ENCODE measurements at places on chromosomes 6 and 20.

- no peak for DNase-seq
Measured at GRCh38 chr20:58555078-58555765, 40.0 kb upstream of the APCDD1L start.

DNA sequence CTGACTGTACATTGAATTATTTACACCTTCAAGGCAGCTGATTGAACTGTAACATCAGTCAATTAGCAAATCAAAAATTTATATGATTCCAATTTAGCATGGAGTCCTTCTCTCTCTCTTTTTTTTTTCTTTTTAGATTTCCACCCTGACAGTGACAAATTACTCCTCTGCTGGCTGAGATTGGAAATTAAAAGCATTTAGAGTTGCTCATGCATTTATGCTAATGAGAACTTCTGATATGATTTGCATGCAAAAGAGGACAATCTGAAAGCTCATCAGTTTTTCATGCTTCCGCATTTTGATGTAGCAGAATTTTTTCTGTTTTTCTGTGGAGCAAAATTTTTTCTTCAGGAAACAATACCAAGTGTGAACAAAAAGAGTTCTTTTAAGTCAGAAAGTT is 130.5 kb upstream of the NOX3 start:
- no peak for DNase-seq

DNA sequence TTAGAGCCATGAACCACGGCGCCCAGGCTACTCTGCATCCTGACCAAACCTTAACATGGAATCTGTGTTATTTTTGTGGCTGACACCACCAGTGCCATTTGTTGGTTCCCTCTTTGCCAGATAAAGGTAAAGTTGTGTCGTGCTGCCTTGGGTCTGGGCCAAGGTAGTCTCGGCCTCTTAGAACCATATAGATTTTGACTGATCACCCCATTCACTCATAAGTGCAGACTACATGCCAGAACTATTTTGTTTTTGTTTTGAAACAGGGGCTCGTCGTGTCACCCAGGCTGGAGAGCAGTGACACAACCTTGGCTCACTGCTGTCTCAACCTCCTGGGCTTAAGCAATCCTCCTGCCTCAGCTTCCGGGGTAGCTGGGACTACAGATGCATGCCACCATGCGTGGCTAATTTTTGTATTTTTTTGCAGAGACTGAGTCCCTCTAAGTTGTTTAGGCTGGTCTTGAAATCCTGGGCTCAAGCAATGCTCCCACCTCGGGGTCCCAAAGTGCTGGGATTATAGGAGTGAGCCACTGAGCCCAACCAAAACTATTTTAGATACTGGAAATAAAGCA is 19.2 kb upstream of the RIPOR3 start:
- no peak for DNase-seq

DNA sequence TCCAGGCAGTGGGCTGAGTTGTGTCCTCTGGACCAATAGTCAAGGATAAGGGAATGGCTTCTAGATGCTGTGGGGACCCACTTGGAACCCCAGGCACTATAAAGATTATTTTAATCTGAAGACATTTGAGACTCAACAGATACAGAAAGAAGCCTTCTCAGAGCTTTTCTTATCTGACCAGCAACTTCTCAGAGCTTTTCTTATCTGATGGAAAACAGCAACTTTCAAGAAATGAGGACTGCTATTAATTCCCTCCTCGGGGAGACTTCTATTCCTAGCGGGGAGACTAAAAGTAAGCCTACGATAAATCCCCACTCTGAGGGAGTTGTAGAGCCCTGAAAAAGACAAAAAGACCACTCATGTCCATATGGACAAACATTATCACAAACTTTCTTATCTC is 160.5 kb downstream of the RNASET2 start:
- no peak for DNase-seq

GRCh38 chr20:34491226-34491931 is 24.8 kb upstream of the DYNLRB1 start:
- DNase-seq, result no peak

DNA sequence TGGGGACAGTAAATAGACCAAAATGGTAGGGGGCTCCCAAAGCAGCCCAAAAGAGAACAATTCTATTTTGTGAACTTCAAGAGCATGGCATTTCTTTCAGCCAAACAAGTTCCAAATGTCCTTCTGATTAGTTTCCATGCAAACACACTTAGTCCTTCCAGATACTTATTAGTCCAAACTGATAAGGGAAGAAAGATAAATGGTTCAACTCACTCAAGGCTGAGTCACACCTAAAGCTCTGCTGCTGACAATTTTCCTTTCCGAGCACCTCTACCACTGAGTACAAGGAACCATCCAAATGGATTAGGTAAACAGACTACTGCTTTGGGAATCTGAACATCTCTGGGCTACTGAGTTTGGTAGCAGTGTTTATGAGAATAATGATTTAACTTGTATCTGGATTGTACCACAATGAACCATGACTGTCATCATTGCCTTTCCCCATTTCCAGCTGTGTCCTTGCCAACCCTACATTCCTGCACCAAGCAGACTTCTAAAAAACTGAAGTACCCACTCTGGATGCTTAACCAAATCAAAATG is 71.2 kb downstream of the TNFRSF21 start:
- no peak for DNase-seq

DNA sequence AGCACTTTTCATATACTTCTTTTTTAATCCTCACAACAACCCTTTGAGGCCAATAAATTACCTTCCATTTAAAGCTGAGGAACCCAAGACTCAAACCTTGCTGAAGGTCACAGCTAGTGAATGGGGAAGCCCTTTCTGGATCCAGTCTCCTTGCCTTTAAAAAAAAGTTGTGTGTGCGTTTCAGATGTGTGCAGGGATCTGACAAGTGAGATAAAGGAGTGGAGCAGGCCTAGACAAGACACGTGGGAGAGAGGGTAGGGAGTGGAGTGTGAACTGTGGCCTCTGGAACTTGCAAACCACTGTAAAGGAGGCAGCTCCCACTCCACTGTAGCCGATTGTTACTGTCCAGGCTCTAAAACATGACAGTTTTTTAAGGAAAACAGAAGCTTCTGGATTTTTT is 1.9 kb downstream of the KLHL32 start:
- DNase-seq, result no peak

DNA sequence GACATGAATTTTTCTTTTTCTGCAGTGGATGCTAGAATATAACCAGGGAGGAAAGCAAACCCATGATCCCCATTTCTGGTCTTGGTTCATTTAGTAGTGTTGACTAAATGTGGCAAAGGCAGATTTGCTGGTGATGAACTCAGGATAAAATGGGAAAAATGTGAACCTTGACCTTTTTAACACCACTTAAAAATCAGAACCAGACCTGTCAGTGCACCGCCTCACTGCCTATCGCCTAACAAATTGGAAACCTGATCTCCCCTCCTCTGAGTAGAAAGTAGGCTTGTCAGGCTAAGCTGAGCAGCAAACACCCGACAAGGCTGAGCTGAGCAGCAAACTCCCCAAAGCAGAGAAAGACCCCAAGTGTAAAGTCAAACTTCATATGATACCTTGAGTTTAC is 254.8 kb downstream of the FOXC1 start:
- DNase-seq, result no peak

DNA sequence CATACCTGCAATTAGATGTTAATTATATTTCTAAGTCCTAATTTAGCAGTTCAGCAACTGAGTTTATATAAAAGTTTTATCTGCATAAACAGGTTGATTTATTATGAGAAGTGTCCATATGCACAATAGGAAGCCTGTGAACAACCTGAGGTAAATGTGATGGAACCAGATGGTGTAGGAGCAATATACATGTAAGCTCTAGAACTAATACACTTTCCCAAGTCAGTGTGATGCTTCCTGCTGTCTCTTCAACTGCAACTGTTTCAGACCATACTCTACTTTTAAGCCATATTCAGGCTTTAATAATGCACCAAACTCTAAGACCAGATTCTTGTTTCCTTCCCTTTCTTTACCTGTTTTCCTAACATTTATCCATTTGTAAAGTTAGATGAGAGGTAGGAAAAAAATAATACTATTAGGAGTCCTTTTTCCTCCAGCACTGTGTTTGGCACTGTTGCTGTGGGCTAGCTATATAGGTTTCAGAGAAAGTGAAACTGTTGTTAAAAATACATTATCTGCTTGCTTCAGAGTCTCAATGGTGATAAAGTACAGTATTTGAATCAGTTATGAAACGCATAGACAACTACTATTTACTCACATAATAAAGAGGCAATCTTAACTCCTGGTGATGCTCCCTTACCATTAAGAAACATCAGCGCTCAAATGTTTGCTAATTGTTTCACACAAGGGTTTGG is 1009.3 kb downstream of the GRIK2 start:
- no peak for DNase-seq

DNA sequence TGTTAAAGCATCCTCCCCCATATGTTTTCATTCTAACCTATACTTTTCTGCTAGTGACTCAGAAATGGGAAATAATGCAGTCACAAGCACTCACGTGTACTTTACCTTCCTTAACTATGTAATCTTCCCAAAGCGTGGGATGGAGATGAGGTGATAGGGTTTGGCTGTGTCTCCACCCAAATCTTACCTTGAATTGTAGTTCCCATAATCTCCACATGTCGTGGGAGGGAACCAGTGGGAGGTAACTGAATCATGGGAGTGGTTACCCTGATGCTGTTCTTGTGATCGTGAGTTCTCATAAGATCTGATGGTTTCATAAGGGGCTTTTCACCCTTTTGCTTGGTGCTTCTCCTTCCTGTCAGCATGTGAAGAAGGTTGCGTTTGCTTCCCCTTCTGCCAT is 35.4 kb downstream of the AGPAT4 start:
- no peak for DNase-seq

- DNase-seq, result no peak
Measured at GRCh38 chr20:3970016-3970415, 45.3 kb downstream of the RNF24 start.

- DNase-seq, result peak; percentile 20
Measured at GRCh38 chr6:684831-685636, 7.9 kb downstream of the EXOC2 start.

DNA sequence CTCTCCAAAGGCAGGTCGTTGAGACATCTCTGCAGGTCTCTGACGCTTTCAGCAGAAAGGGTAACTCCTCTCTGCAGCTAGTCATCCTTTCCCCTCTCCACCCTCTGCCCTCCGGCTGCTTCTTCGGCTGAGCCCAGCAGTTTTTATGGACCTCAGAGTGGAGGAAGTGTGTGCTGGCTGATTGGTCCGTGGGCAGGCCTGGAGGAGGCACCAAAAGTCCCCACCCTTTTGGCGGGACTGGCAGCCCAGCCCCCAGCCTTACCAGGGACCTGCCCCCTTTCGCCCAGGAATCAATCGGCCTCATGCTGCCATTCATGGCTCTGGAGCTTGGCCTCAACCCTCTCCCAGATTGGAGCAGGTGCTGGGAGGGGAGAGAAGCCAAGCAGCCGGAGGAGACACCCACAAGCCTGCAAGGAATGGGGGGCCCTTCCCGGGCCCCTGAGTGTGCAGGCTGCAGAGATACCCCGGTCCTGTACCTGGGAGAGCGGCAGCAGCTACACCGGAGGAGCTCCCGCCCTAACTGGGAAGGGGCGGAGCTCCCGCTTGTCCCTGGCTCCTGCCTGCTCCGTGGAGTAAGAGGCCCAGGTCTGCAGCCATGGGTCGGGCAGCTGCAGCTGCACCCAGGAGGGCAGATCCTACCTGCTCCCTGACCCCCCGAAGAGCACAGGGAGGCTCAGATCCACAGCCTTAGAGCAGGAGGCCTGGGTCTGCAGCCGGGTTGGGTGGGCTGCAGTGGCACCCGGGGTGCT is 170.3 kb upstream of the SOX4 start:
- no peak for DNase-seq

- no peak for DNase-seq
Measured at GRCh38 chr20:62476056-62476838, 452 bp upstream of the GATA5 start.

DNA sequence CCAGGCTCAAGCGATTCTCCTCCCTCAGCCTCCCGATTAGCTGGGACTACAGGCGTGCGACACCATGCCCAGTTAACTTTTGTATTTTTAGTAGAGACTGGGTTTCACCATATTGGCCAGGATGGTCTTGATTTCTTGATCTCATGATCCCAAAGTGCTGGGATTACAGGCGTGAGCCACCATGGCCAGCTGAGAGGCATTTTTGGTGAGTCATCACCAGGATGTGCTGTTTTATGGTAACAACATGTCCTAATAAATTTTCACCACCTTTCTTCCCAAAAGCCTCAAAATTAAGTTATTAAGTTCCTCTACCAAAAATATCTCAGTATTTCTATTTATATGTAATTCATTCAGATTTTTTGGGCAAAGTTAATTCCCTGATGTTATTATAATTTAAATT is 53.5 kb downstream of the COL21A1 start:
- DNase-seq, result no peak

DNA sequence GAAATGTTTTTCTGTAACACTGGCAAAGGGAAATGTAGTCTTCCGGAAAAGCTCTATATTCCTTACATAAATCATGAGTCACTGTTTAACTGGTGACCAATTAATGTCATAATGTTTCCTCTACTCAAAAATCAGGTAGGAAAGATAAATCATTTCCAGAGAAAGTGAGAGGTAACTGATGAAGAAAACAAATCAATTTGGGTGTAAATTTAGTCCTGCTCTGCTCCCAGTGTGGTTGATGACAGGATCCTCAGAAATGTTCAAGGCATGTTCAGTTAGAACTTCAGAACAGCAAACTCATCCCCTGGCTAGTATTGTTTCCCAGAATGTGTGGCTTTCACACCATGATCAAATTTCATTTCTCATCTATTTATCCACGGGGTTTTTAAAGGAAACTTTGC is 38.8 kb upstream of the SPACA1 start:
- no peak for DNase-seq

DNA sequence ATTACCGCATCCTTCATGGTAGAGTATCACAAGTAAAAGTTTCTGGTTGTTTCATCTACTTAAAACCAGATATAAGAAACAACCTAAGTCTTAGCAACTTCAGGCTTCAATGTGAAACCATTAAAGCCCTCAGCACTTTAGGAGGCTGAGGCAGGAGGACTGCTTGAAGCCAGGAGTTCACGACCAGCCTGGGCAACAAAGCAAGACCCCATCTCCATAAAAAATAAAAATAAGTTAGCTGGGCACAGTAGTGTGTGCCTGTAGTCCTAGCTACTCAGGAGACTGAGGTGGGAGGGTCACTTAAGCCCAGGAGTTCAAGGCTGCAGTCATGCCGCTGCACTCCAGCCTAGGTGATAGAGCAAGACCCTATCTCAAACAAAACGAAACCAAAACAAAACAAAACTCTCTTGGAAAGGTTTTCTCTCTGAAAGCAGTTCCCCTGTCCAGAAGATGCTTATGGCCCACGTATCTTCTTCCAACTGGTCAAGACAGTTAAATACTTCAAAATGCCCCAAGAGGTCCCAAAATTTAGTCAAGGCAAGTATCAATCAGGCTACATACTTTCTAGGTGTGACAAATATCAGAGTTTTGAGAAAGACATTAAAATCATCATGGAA is 9.9 kb downstream of the TAF11 start:
- no peak for DNase-seq

GRCh38 chr20:63082308-63082938 is 75.7 kb upstream of the BHLHE23 start:
- peak; percentile 18 for DNase-seq

All from stimulated activated CD4-positive, alpha-beta T cell treated with anti-CD3 and anti-CD28 coated beads, Interleukin-12 subunit alpha, Interleukin-12 subunit beta, amount 100 ng/mL, for 48 hours (primary cell).